ENCODE measurements at places on chromosomes 4 and X.

- peak; percentile 18 for DNase-seq
Measured at GRCh38 chrX:18424482-18425198, 768 bp upstream of the CDKL5 start.

- no peak for DNase-seq
Measured at GRCh38 chr4:2798399-2799223, 5.7 kb downstream of the SH3BP2 start.

GRCh38 chrX:40542208-40542607 is 38.6 kb upstream of the ATP6AP2 start:
- no peak for DNase-seq

GRCh38 chr4:28278676-28279075 is 1418.0 kb downstream of the STIM2 start:
- no peak for DNase-seq

- DNase-seq: no peak
Measured at GRCh38 chr4:168099195-168099594, 6.9 kb downstream of the ANXA10 start.

DNA sequence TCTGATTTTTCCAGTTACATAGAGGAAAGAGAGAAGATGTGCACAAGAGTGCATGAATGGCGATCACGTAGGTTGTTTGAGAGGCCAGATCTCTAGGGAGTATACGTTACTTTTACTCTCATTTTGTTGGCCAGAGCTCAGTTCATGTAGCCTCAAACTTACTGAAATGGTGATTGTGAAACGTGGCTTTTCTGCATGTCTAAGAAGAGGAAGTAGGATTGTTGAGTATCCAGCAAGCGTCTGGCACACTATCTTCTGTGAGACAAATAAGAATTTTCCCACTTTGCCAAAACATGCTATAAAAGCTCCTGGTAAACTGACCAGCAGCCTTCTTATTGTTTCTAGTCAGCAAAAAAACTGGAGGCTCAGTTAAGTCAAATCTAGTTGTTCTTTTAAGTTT is 264.5 kb upstream of the EMCN start:
- no peak for DNase-seq

GRCh38 chrX:95101851-95102390 is 1427.9 kb downstream of the FAM133A start:
- DNase-seq: no peak

DNA sequence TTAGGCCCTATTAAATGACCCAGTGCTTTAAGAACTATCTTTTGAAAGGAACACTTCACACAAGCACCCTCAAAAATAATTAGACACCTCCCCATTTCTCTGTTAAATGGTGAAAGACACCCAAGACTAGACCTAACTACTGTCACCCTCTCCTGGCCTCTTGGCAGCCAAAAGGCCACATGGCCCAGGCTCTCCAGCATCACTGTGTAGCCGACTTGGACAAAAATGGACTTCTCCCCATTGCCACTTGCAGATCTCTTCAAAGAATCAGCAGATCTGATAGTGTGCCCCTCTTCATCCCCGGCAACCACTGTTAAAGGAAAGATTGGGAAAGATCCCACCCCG is 2.0 kb downstream of the MID1IP1 start:
- no peak for DNase-seq

DNA sequence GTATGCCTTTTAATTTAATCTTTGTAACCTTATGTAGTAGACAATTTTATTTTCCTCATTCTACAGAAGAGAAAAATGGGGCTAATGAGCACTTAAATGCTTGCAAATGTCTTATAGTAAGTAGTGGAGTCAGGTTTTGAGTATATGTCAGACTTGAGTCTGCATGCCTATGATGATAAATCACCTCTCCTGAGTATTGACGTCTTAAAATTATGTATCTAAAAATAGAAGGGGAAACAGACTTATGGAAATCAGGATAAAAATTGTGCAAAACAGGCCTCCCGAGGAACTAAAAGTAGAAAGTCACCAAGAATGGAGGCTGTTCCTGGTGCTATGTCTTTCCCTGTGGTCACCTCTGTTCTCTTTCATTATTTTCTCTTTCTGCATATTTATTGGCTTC is 92.7 kb downstream of the STIM2 start:
- DNase-seq: no peak

GRCh38 chr4:162201673-162202072 is 37.9 kb upstream of the FSTL5 start:
- no peak for DNase-seq

GRCh38 chr4:61003301-61003700 is 196.8 kb upstream of the ADGRL3 start:
- DNase-seq: no peak

DNA sequence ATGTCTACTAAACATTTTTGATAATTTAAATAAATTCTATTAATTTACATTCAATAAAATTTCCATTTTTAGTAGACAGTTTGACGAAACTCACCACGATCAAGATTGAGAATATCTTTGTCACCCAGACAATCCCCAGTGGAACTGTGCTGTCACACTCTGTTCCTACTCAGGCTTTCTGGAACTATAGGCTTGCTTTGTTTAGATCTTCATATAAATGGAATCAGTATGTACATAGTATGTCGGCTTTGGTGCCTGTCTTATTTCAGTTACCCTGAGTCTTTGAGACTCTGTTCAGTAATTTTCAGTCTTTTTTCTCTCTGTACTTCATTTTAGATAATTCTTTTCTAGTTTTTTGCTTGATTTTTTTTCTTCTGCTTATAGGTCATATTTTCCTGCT is 163.5 kb upstream of the EMCN start:
- no peak for DNase-seq

All from CD4-positive, alpha-beta memory T cell (primary cell).